ENCODE measurements at places on chromosomes 16 and 17.
A peak's percentile ranks its signal among the peaks of the same experiment; 100 is the strongest.

- H3K4me1 ChIP-seq = no peaks in the 10 kb centered on the region
- H3K4me3 ChIP-seq = no peak overlapping the region
- no peak for DNase-seq
Measured at GRCh38 chr16:21244518-21245215, 11.2 kb downstream of the ANKS4B start.

DNA sequence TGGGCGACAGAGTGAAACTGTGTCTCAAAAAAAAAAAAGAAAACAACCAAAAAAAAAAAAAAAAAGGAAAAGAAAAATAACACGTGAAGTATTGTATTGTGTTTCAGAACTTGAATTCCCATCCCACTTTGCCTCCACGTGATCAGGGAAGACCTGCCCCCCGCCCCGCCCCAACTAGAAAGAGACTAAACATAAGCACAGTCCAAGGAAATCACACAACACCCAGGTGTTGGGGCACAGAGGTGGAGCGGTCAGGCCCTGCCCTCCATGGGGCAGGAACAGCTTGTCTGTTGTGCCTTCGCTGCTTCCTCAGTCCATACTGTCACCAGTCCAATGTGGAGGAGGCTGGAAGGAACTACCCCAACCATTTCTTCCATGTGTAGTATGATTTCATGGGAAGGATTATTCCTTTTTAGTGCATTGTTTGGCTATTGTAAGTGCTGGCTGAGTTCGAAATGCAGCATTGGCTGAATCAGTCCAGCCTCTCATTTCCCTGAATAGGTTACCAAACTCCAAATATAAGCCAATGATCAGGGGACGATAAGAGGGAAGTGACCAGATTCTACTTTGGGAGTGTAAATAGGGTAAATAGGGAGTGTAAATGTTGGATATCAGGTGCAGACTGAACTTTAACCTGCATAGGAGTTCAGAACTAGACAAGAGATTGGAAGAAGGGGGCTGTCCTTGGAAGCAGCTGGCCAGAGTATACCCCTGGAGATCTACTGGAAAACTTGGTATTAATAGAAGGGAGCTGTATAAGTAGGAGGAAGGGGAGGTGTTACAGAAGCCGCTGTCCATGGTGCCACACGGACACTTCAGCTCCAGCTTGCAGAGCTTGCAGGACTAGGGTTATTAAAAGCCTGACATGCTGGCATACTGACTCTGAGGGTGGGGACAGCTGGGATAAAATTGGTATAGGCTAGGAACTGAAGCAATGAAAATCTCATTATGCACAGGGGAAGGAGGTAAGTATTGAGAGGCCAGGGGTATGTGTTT lies 50.7 kb downstream of the TANGO6 start:
- no peaks in the 10 kb centered on the region for H3K36me3 ChIP-seq
- H3K27ac ChIP-seq = no peak overlapping the region
- H3K27me3 ChIP-seq = no peaks in the 10 kb centered on the region
- H3K4me1 ChIP-seq = no peaks in the 10 kb centered on the region

DNA sequence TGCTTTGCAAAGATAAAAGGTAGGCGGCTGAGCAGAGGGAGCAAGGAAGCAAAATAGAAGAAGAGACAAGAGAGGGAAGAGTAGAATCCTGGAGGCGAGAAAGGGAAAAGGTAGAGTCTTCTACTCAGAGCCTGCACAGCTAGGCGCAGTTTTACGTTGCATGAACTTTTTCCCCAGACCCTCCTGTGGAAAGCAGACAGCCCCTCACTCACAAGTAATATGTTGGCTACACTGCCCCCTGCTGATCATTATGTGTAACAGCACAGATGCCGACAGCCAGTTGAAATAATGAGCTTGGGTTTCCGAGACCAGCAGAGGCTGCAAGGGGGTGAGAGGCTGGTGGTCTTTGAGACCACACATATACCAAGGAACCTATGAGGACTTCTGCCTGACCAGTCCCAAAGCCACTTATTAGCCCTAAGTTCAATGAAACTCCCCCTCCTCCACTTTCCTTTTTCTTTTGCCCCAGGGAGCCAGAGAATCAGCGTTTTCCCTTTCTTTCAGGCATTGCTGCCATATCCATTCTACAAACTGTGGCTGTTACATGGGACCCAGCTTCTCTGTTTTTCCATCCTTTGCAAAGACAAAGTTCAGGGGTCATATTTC lies 22.5 kb upstream of the CMTR2 start:
- no peak overlapping the region for H3K4me3 ChIP-seq
- DNase-seq = no peak
- no peaks in the 10 kb centered on the region for H3K27me3 ChIP-seq

- H3K4me3 ChIP-seq = no peak overlapping the region
- H3K27me3 ChIP-seq = no peaks in the 10 kb centered on the region
- no peaks in the 10 kb centered on the region for H3K4me1 ChIP-seq
- H3K27ac ChIP-seq = no peak overlapping the region
- no peak for DNase-seq
Measured at GRCh38 chr16:81637336-81638235, 141.5 kb upstream of the PLCG2 start.

DNA sequence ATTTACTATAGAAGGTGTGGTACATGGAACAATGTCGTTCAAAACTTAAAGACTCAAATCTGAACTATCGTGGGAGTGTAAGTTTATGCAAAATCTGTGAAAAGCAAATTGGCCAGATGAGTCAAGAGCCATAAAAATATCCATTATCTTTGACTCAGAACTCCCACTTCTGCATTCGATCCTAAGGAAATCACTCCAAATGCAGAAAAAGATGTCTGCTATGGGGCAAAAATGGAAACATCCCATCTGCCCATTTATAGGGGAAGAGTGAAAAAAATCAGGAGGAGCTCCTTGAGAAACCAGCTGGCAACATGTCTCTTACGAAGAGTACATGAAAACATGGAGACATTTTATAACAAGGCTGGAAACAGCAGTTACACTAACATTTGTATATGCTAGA lies 43.6 kb upstream of the CCDC182 start:
- no peak overlapping the region for H3K4me3 ChIP-seq
- H3K4me1 ChIP-seq = no peaks in the 10 kb centered on the region
- no peak for DNase-seq
- H3K27me3 ChIP-seq = no peaks in the 10 kb centered on the region
- no peaks in the 10 kb centered on the region for H3K36me3 ChIP-seq

DNA sequence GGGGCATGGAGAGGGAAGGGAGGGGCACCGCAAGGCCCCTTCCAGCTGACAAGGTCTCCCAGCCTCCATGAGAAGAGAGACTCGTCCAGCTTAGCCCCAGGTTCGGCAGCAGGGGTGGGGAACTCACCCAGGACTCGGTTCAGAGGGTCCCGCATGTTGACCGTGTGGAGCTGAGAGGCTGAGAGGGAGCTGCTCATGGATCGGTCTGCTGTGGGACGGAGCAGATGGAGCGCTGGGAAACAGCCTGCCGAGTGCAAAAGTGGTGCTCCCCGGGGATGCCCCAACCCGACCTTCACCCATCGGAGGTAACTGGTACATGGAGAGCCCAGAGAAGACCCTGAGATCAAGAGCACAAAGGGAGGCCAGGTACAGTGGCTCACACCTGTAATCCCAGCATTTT lies 4.9 kb downstream of the CSF3 start:
- no peaks in the 10 kb centered on the region for H3K27me3 ChIP-seq
- peaks cover 49% of the 10 kb centered on the region for H3K36me3 ChIP-seq
- H3K4me1 ChIP-seq = peaks cover 77% of the 10 kb centered on the region
- H3K4me3 ChIP-seq = no peak overlapping the region
- DNase-seq = no peak
- peak overlapping the region; percentile 87 for H3K27ac ChIP-seq

- no peaks in the 10 kb centered on the region for H3K4me1 ChIP-seq
- no peak overlapping the region for H3K4me3 ChIP-seq
- no peaks in the 10 kb centered on the region for H3K27me3 ChIP-seq
- no peak for DNase-seq
Measured at GRCh38 chr16:86630471-86630870, 52.1 kb downstream of the FOXL1 start.

- no peaks in the 10 kb centered on the region for H3K27me3 ChIP-seq
- no peak overlapping the region for H3K4me3 ChIP-seq
- H3K4me1 ChIP-seq = no peaks in the 10 kb centered on the region
- no peak for DNase-seq
- H3K36me3 ChIP-seq = no peaks in the 10 kb centered on the region
Measured at GRCh38 chr16:17084130-17084529, 386.6 kb downstream of the XYLT1 start.

GRCh38 chr16:73546341-73546845 lies 498.5 kb upstream of the ZFHX3 start:
- no peak overlapping the region for H3K4me3 ChIP-seq
- no peak overlapping the region for H3K27ac ChIP-seq
- H3K4me1 ChIP-seq = no peaks in the 10 kb centered on the region
- H3K27me3 ChIP-seq = peaks cover 5% of the 10 kb centered on the region
- DNase-seq = no peak

- no peak overlapping the region for H3K4me3 ChIP-seq
- no peak overlapping the region for H3K27ac ChIP-seq
- DNase-seq = no peak
- no peaks in the 10 kb centered on the region for H3K4me1 ChIP-seq
- no peaks in the 10 kb centered on the region for H3K27me3 ChIP-seq
- H3K36me3 ChIP-seq = no peaks in the 10 kb centered on the region
Measured at GRCh38 chr16:81521141-81521626, 76.6 kb downstream of the CMIP start.

DNA sequence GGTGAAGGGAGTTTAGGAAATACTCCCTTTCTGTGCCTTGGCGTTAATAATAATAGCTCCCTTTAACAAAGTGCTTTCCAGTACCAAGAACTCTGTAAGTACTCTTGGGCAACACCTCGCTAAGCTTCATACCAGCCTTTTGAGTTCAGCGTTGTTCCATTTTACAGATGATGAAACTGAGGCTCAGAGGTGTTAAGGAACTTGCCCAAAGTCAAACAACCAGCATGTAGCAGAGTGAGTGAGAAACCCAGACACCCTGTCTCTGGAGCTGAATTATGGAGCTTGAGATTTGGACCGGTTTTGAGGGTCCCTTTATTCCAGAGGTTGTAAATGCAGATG lies 607 bp downstream of the KATNIP start:
- DNase-seq = no peak
- peak overlapping the region; percentile 87 for H3K27ac ChIP-seq
- H3K27me3 ChIP-seq = no peaks in the 10 kb centered on the region
- peaks cover 34% of the 10 kb centered on the region for H3K4me1 ChIP-seq
- peak overlapping the region; percentile 93 for H3K4me3 ChIP-seq

- H3K27ac ChIP-seq = no peak overlapping the region
- no peak for DNase-seq
- H3K4me1 ChIP-seq = no peaks in the 10 kb centered on the region
- no peaks in the 10 kb centered on the region for H3K36me3 ChIP-seq
- no peak overlapping the region for H3K4me3 ChIP-seq
Measured at GRCh38 chr17:8794636-8795035, 4.5 kb downstream of the MFSD6L start.

DNA sequence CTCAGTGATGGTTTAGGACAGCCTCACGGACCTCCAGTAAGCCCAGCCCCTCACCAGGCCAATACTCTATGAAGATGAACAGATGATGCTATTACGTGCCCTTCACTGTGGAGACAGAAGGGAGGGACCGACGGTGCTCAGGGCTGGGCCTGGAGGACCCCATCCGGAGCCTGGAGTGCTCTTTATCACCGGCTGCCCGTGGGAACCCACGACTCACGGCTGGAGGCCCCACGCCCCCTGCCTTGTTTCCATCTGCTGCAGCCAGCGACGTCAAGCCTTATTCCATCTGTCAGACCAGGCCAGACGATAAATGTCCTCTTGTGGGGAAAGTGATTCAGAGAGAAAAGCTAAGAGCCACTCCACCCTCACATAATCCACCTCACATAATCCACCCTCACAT lies 4.0 kb upstream of the TIMM22 start:
- H3K27me3 ChIP-seq = no peaks in the 10 kb centered on the region
- no peak overlapping the region for H3K27ac ChIP-seq
- DNase-seq = no peak
- H3K4me3 ChIP-seq = no peak overlapping the region

DNA sequence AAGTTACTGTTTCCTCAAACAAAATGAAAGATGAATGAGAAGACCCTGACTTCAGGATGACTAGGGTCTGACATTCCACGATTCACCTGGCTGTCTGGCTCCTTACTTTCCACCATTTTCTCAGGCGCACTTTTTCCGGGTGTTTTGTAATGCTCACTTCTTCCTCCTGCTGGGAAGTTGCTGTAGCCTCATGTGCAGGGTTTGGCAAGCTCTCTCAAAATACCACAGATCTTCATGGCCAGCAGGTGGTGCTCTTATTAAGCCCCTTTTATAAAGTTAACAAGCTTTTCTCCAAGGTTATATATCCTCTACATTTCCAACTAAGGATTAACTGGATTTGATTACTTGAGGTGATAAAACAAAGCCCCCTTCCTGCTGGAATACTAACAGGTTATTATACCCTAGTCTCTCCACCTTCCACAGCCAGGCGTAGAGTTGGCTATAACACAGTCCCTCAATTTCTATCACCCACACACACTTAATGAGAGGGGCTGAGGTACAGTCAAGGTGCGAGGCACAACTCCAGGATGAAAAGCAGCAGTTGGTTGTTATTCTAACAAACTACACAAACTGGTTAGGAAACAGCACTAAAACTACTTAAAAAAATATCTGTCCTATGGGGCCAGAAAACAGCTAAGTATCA lies 45.4 kb downstream of the STH start:
- H3K4me3 ChIP-seq = no peak overlapping the region
- H3K27ac ChIP-seq = peak overlapping the region; percentile 75
- peaks cover 70% of the 10 kb centered on the region for H3K36me3 ChIP-seq
- H3K27me3 ChIP-seq = no peaks in the 10 kb centered on the region

DNA sequence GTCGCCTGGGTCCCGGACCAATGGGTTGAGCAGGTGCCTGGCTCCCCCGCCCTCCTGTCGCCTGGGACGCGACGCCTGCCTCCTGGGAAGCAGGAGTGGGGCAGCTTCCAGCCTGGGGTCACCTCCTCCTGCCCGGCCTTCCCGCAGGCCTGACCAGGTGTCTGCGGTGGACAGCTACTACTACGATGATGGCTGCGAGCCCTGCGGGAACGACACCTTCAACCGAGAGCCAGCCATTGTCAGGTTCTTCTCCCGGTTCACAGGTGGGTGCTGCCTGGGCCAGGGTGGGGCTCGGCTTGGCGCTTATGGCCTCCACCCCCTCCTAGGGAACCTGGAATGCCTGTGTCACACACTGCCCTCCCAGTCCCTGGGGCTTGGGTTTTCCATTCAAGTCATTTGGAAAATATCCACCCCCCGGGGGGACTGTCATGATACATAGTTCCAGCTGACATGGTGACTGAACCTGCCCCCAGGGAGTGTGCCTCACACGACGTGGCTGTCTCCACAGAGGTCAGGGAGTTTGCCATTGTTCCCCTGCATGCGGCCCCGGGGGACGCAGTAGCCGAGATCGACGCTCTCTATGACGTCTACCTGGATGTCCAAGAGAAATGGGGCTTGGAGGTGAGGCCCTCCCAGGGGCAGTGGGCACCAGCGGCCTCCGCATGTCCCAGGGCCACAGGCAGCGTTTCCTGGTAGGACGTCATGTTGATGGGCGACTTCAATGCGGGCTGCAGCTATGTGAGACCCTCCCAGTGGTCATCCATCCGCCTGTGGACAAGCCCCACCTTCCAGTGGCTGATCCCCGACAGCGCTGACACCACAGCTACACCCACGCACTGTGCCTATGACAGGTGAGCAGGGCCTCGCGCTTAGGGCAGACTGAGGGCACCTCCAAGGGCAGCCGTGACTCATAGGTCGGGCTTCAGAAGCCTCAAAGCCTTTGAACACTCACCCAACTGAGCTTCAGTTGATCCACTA lies 2.3 kb downstream of the DNASE1 start:
- DNase-seq = no peak
- no peak overlapping the region for H3K27ac ChIP-seq
- H3K27me3 ChIP-seq = no peaks in the 10 kb centered on the region
- H3K4me1 ChIP-seq = no peaks in the 10 kb centered on the region
- peaks cover 75% of the 10 kb centered on the region for H3K36me3 ChIP-seq
- no peak overlapping the region for H3K4me3 ChIP-seq
